CD8-positive, alpha-beta memory T cell (primary cell): ENCODE measurements at places on chromosomes 3 and 15. TPM values are rescaled to one million over a fixed set of nuclear protein-coding genes. Genes with fewer than 3 reads are reported as not detected.

CASR gene
- total RNA-seq = not detected

SENP7 gene
- total RNA-seq = 13.2 TPM

UROC1 gene
- not detected for total RNA-seq

GRCh38 chr3:125602752-125603649, 7.7 kb upstream of the OSBPL11 start:
- H3K36me3 ChIP-seq = no peaks in the 10 kb centered on the region
- no peaks in the 10 kb centered on the region for H3K27me3 ChIP-seq
- DNase-seq = no peak

DNA sequence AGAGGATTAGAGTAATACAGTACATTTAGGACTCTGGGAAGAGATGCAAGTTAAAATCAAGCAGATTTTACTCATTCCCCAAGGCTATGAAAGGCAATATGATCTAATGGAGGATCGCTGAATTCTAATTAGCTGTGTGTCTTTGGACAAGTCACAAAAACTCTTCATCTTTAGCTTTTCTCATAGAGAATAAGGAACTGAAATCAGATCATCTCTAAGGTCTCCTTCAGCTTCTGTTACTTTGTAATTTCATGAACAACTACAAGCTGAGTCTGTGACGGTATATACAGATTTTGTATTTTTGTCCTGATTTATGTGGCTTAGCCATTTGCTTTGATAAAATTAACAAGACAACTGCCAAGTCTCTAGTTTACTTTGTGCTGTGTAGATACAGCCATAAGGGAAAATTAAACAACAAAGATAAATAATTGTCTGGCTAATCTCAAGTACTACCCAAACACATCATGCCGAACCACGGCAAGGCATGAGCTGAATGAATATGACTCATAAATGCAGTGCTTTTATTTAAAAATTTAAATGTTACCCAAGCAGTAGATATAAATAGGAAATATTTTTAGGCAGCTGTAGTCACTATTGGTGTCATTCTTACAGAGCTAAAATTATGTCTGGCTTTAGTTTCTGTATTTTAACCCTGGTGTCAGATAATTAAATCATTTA, 81.5 kb downstream of the GAP43 start:
- H3K27ac ChIP-seq = no peak overlapping the region
- H3K27me3 ChIP-seq = no peaks in the 10 kb centered on the region
- DNase-seq = no peak
- H3K4me1 ChIP-seq = no peaks in the 10 kb centered on the region
- no peaks in the 10 kb centered on the region for H3K36me3 ChIP-seq

MAN2C1 gene
- total RNA-seq = 127 TPM

DNA sequence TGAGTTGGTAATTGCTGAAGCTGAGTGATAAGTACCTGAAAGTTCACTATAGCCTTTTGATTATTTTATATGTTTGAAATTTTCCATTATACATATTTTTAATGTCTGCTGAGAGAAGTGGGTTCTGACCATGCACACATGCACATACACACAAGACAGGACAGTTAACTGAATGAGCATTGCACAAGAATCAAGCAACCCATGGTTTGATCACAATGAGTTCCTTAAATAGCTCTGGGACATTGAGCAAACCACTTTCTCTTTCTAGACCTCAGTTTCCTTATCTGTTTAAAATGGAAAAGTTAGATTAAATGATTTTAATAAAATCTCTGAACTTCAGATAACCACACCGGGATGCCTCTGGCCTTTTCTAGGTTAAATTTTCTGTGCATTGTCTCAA, 26.7 kb downstream of the SNTN start:
- H3K4me3 ChIP-seq = no peak overlapping the region
- H3K4me1 ChIP-seq = no peaks in the 10 kb centered on the region
- H3K27ac ChIP-seq = no peak overlapping the region
- no peaks in the 10 kb centered on the region for H3K27me3 ChIP-seq
- H3K36me3 ChIP-seq = no peaks in the 10 kb centered on the region

DNA sequence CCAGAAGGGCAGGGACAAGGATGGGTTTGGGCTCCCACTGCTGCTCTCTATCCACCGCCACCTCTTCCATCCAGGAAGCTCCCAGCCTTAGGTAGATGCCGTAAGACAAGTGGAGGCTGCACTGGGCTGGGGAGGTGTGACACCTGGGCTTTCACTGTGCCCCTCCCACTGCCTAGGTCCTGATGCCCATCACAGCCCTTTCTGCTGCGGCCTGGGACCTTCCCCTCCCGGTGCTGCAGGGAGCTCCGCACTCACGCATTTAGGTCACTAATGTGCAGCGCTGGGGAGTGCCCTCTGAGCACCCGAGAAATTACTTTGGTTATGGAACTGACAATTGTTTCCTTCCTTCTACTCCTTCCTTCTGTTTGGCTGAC, 850 bp downstream of the LTF start:
- H3K27me3 ChIP-seq = peaks cover 30% of the 10 kb centered on the region
- no peaks in the 10 kb centered on the region for H3K36me3 ChIP-seq
- H3K4me3 ChIP-seq = no peak overlapping the region
- no peak overlapping the region for H3K27ac ChIP-seq
- H3K4me1 ChIP-seq = no peaks in the 10 kb centered on the region
- no peak for DNase-seq

FETUB gene
- not detected for total RNA-seq

GRCh38 chr3:73536336-73536895, 88.3 kb downstream of the PDZRN3 start:
- no peaks in the 10 kb centered on the region for H3K36me3 ChIP-seq
- H3K27me3 ChIP-seq = no peaks in the 10 kb centered on the region
- no peak for DNase-seq
- H3K4me3 ChIP-seq = no peak overlapping the region
- H3K4me1 ChIP-seq = no peaks in the 10 kb centered on the region
- H3K27ac ChIP-seq = no peak overlapping the region

GRCh38 chr15:98729446-98730042, 81.2 kb downstream of the IGF1R start:
- no peak overlapping the region for H3K4me3 ChIP-seq
- H3K4me1 ChIP-seq = peaks cover 10% of the 10 kb centered on the region
- H3K36me3 ChIP-seq = no peaks in the 10 kb centered on the region
- no peak for DNase-seq

DNA sequence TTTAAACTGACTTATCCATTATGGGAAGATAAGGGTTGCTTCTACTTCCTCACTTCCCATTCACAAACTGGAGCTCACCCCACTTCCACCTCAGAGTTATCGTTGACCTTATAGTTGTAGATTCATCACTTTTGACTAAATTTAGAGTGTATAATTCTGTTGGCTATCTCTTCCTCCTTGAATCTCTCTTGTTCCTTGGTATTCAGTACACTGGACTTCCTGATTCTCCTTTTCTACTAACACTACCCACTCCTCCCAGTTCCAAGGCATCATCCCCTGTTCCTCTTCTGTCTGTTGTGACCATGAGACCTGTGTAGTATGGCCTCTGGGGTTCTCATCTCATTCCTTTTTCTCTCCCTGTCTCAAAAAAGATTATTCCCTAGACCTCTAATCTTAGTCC, 5.9 kb upstream of the GPR87 start:
- H3K27me3 ChIP-seq = no peaks in the 10 kb centered on the region
- no peaks in the 10 kb centered on the region for H3K36me3 ChIP-seq
- H3K4me1 ChIP-seq = no peaks in the 10 kb centered on the region

DNA sequence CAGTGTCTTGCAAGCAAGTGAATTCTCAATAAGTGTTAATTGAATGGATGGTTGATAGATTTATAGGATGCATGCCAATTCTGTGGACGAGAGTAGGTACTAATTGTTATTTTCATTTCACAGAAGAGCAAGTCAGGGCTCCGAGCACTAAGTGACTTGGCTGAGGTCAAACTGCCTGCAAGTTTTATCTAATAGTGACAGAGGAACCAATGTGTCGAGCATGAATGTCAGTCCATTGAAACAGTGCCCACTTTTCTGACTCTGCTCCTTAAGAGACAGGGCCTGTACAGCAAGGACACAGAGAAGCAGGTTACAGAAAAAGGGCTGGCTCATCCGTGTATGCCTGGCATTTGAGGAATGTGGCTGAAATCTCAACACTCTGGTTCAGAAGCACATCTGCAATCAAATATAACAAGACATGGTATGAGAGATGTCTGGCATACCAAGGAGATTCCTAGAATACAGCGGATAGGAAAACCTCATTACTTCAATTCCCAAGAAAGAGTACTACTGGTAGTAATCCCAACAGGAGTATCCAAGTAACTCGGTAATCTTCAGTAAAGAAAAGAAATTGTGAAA, 6.0 kb upstream of the B3GNT5 start:
- no peak for DNase-seq
- H3K4me3 ChIP-seq = no peak overlapping the region
- H3K4me1 ChIP-seq = no peaks in the 10 kb centered on the region
- H3K27me3 ChIP-seq = no peaks in the 10 kb centered on the region
- no peaks in the 10 kb centered on the region for H3K36me3 ChIP-seq

- H3K36me3 ChIP-seq = no peaks in the 10 kb centered on the region
- H3K4me1 ChIP-seq = no peaks in the 10 kb centered on the region
- no peaks in the 10 kb centered on the region for H3K27me3 ChIP-seq
- no peak overlapping the region for H3K4me3 ChIP-seq
- H3K27ac ChIP-seq = no peak overlapping the region
Observed at GRCh38 chr15:83970295-83970890, 265.2 kb upstream of the GOLGA6L4 start.

GRCh38 chr3:94394885-94395284, 332.0 kb downstream of the NSUN3 start:
- H3K27me3 ChIP-seq = no peaks in the 10 kb centered on the region
- H3K27ac ChIP-seq = no peak overlapping the region
- H3K36me3 ChIP-seq = no peaks in the 10 kb centered on the region
- H3K4me1 ChIP-seq = no peaks in the 10 kb centered on the region

DNA sequence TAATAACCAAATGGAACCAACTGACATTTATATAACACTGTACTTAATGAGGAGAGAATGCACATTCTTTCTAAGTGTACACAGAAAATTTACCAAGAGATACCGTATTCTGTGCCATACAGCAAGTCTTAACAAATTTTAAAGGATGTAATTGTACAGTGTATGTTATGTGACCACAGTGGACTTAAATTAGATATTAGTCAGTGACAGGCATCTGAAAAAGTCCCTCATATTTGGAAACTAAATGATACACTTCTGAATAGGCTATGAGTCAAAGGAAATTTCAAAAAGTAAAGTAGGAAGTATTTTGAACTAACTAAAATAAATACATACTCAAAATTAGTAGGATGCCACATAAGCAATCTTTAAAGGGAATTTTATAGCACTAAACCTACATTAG, 59.6 kb upstream of the P3H2 start:
- no peaks in the 10 kb centered on the region for H3K36me3 ChIP-seq
- H3K27ac ChIP-seq = no peak overlapping the region
- H3K4me1 ChIP-seq = no peaks in the 10 kb centered on the region
- H3K4me3 ChIP-seq = no peak overlapping the region
- no peak for DNase-seq

GOLGA6L7 gene
- not detected for total RNA-seq

GRCh38 chr15:47890397-47891150, 173.3 kb downstream of the SEMA6D start:
- DNase-seq = no peak
- no peaks in the 10 kb centered on the region for H3K4me1 ChIP-seq
- no peak overlapping the region for H3K4me3 ChIP-seq
- H3K27me3 ChIP-seq = no peaks in the 10 kb centered on the region
- H3K27ac ChIP-seq = no peak overlapping the region
- H3K36me3 ChIP-seq = no peaks in the 10 kb centered on the region

- no peak overlapping the region for H3K4me3 ChIP-seq
- H3K36me3 ChIP-seq = no peaks in the 10 kb centered on the region
- H3K4me1 ChIP-seq = no peaks in the 10 kb centered on the region
- no peaks in the 10 kb centered on the region for H3K27me3 ChIP-seq
Observed at GRCh38 chr3:173732237-173732636, 334.7 kb downstream of the NLGN1 start.

GRCh38 chr3:15572138-15572537, 29.2 kb downstream of the HACL1 start:
- no peaks in the 10 kb centered on the region for H3K4me1 ChIP-seq
- H3K36me3 ChIP-seq = peaks cover 26% of the 10 kb centered on the region
- H3K27ac ChIP-seq = no peak overlapping the region
- no peak for DNase-seq
- H3K27me3 ChIP-seq = no peaks in the 10 kb centered on the region
